ENCODE measurements at places on chromosomes 12 and 14. TPM values are rescaled to one million over a fixed set of nuclear protein-coding genes. Genes with fewer than 3 reads are reported as not detected.

GRCh38 chr14:24605435-24606190 lies 3.9 kb downstream of the GZMH start:
- no peaks in the 10 kb centered on the region for H3K4me1 ChIP-seq
- no peaks in the 10 kb centered on the region for H3K36me3 ChIP-seq
- H3K27ac ChIP-seq: no peak overlapping the region
- no peaks in the 10 kb centered on the region for H3K27me3 ChIP-seq
- peak; percentile 40 for DNase-seq

- H3K36me3 ChIP-seq: no peaks in the 10 kb centered on the region
- H3K27ac ChIP-seq: no peak overlapping the region
- no peak for DNase-seq
- H3K4me1 ChIP-seq: no peaks in the 10 kb centered on the region
- no peaks in the 10 kb centered on the region for H3K27me3 ChIP-seq
- no peak overlapping the region for H3K4me3 ChIP-seq
These were observed 51.7 kb downstream of the TMEM30B start for GRCh38 chr14:61229475-61229888.

DNA sequence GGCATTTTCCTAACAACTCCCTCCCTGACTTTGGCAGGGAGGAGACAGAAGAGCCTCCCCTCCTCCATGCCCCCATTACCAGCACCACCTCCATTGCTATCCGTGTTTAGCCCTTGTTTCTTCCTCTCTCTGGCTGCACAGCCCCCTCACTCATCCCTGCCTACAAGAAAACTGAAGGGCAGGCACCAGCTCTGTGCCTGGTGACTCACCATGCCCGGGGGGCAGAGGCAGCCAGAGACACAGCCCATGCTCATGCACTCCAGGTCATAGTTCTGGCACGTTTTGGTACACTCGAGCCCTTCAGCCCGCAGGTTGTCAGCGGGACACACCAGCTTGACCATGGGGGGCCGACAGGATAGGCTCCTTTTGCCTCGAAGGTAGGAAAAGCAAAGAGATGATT lies 80.4 kb downstream of the VWF start:
- H3K27me3 ChIP-seq: no peaks in the 10 kb centered on the region
- no peak overlapping the region for H3K27ac ChIP-seq
- H3K4me1 ChIP-seq: peaks cover 18% of the 10 kb centered on the region
- no peak overlapping the region for H3K4me3 ChIP-seq
- H3K36me3 ChIP-seq: no peaks in the 10 kb centered on the region

- H3K36me3 ChIP-seq: no peaks in the 10 kb centered on the region
- H3K4me3 ChIP-seq: no peak overlapping the region
- no peaks in the 10 kb centered on the region for H3K27me3 ChIP-seq
- peak; percentile 97 for DNase-seq
- H3K4me1 ChIP-seq: peaks cover 25% of the 10 kb centered on the region
These were observed 19.7 kb downstream of the TSPAN19 start for GRCh38 chr12:85016413-85016812.

GRCh38 chr12:65368055-65368454 lies 89.6 kb downstream of the MSRB3 start:
- H3K4me1 ChIP-seq: peaks cover 9% of the 10 kb centered on the region
- H3K4me3 ChIP-seq: no peak overlapping the region
- H3K36me3 ChIP-seq: peaks cover 23% of the 10 kb centered on the region
- H3K27ac ChIP-seq: no peak overlapping the region
- no peaks in the 10 kb centered on the region for H3K27me3 ChIP-seq

The CPNE6 gene
- not detected for total RNA-seq

DNA sequence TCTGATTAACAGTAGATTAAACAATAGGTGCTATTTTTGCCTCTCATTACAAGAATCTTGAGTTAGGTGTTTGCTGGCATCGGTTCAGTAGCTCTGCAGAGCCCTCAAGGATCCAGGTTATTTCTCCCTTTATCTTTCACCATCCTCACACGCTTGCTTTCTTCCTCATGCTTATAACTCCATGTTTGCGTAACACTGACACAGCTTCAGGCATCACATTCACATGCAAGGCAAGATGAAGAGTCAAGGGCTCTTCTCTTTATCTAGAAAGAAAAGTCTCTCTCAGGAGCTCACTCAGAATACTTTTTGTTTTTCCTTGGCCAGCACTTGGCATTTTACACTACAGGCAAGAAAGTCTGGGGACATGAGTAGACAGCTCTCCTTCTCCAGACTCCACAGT lies 24.2 kb upstream of the PTHLH start:
- no peaks in the 10 kb centered on the region for H3K36me3 ChIP-seq
- H3K4me3 ChIP-seq: no peak overlapping the region
- peaks cover 6% of the 10 kb centered on the region for H3K4me1 ChIP-seq
- H3K27me3 ChIP-seq: no peaks in the 10 kb centered on the region

The TAS2R7 gene
- total RNA-seq: not detected

DNA sequence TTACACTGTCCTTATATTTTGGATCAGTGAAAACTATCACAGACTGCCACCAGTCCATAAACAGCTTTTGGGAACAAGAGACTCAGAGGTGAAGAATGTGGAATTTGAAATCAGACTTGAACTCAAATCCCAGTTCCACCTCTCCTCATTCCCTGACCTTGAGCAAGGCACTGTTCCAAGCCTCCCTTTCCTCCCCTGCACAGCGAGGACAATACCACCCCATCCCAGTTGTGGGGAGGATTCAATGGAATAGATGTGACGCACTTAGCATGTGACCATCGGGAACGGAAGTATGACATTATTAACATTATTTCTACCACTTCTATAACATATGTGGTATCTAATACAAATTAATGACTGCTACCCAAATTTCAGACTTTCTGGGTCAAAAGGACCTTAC lies 63.5 kb downstream of the DPF3 start:
- no peaks in the 10 kb centered on the region for H3K4me1 ChIP-seq
- H3K36me3 ChIP-seq: no peaks in the 10 kb centered on the region
- no peaks in the 10 kb centered on the region for H3K27me3 ChIP-seq
- no peak overlapping the region for H3K4me3 ChIP-seq

- 0 out of 2 replicates have a peak, but pooled peaks cover 7% of the 10 kb centered on the region for H3K27me3 ChIP-seq
- H3K4me1 ChIP-seq: no peaks in the 10 kb centered on the region
- H3K4me3 ChIP-seq: no peak overlapping the region
- no peak for DNase-seq
- no peak overlapping the region for H3K27ac ChIP-seq
- no peaks in the 10 kb centered on the region for H3K36me3 ChIP-seq
These were observed 28.3 kb downstream of the NGB start for GRCh38 chr14:77242752-77243151.

GRCh38 chr12:64706857-64707256 lies 52.3 kb downstream of the GNS start:
- H3K4me3 ChIP-seq: no peak overlapping the region
- no peak overlapping the region for H3K27ac ChIP-seq
- no peaks in the 10 kb centered on the region for H3K27me3 ChIP-seq
- DNase-seq: no peak
- H3K4me1 ChIP-seq: no peaks in the 10 kb centered on the region

DNA sequence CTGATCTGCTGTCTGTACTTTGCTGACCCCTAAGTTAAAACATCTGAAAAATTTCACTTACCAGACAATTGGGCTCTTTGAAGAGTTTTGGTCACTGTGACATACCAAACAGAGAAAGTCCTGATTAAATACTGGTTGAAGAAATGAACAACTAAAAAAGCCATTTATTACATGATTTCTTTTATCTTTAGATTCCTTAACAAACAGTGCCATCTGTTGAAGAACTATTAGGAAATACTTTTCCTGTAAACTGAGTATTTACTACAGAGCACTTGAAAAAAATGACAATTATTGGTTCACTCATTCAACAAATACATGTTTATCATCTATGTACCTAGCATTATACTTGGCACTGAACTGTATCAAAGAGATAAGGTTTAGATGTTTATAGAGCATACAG lies 6.5 kb upstream of the WASHC4 start:
- 0 out of 2 replicates have a peak overlapping the region, but pooled peaks have one; percentile 0 for H3K27ac ChIP-seq
- H3K4me1 ChIP-seq: peaks cover 10% of the 10 kb centered on the region
- peak; percentile 58 for DNase-seq
- H3K4me3 ChIP-seq: no peak overlapping the region

The MANSC4 gene
- not detected for total RNA-seq

The KERA gene
- not detected for total RNA-seq

DNA sequence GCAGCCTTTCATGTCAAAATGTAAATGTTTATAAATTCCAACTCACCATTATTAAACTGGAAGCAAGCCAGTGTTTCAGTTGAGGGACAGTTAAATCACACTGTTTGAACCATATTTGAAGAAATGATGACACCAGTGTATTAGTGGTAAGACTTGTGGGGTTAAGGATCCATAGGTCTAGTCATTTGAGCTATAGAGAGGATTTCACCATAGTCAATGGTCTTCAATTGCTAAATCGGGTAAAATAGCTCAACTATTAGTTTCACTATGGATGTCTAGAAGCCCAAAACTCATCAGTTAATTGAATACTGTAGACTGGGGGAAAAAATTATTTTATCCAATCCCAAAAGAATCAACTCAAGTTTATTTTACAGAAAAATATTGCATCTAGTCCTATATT lies 659.1 kb downstream of the NRXN3 start:
- H3K27ac ChIP-seq: no peak overlapping the region
- H3K36me3 ChIP-seq: no peaks in the 10 kb centered on the region
- H3K4me1 ChIP-seq: no peaks in the 10 kb centered on the region

- peak overlapping the region; percentile 96 for H3K27ac ChIP-seq
- no peaks in the 10 kb centered on the region for H3K27me3 ChIP-seq
- peak; percentile 97 for DNase-seq
- no peaks in the 10 kb centered on the region for H3K36me3 ChIP-seq
- peaks cover 34% of the 10 kb centered on the region for H3K4me1 ChIP-seq
- peak overlapping the region; percentile 42 for H3K4me3 ChIP-seq
These were observed 52.3 kb downstream of the SOCS2 start for GRCh38 chr12:93624595-93625294.

The BHLHE41 gene
- 1.6 TPM for total RNA-seq

The SPIC gene
- total RNA-seq: not detected

The AKAP3 gene
- total RNA-seq: 0.22 TPM

The MYF6 gene
- total RNA-seq: not detected

DNA sequence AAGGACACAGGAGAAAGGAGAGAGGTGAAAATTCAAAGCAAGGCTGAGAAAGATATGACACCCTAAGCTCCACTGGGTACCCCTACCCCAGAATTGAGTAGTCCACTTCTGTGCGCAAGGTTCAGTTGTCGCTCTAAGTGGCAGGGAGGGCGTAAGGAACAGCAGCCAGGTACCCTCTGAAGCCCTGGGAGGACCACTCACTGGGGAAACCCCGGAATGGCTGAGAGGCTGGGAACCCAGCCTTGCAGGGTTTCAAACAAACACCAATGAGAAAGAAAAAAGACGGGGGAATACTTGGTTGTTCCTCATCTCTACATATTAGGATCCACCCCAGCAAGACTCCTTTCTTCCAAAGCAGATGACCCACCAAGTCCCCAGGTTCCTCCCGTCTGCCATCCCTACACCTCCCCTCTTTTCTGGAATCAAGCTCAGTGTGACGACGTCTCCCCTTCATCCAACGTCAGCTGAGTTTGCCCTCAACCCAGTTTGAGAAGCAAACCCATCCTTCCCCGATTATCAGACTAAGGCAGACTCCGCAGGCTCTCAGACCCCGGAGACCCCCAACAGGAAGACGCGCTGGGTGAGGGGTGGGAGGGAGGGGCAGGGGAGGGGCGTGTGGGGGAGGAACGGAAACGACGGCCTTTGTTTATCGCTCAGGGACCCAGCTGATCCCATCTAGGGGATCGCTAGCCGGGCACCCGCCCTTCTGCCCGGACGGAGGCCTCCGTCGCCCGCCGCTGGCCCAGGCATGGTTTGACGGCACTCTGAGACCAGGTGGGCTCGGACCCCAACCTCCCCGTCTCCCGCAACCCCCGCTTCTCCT lies 795 bp downstream of the LMBR1L start:
- no peaks in the 10 kb centered on the region for H3K36me3 ChIP-seq
- peak overlapping the region; percentile 69 for H3K27ac ChIP-seq
- no peaks in the 10 kb centered on the region for H3K27me3 ChIP-seq
- H3K4me1 ChIP-seq: peaks cover 28% of the 10 kb centered on the region
- H3K4me3 ChIP-seq: peak overlapping the region; percentile 85
- DNase-seq: no peak

DNA sequence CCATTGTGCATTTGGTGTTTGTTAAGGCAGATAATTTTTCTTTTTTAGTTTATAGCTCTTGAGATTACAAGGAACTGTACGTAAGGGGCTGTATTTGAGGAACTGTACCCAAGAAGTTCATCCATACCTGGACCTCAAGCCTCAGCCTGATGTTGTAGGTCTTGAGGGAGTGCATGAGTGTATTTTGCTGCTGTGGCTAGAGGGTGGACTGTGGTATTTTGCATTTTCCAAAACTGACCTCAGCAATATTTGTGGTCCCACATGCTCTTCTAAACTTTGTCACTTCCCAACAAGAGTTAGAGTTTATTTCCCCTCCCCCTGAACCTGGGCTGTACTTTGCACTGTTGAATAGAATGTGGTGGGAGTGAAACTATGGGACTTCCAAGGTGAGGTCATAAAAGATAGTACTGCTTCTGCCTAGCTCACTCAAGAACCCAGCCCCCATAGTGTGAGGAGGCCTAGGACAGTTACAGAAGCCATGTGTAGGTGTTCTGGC lies 42.2 kb upstream of the FBXO33 start:
- no peaks in the 10 kb centered on the region for H3K27me3 ChIP-seq
- no peak overlapping the region for H3K27ac ChIP-seq
- DNase-seq: no peak
- H3K4me3 ChIP-seq: no peak overlapping the region
- no peaks in the 10 kb centered on the region for H3K36me3 ChIP-seq

DNA sequence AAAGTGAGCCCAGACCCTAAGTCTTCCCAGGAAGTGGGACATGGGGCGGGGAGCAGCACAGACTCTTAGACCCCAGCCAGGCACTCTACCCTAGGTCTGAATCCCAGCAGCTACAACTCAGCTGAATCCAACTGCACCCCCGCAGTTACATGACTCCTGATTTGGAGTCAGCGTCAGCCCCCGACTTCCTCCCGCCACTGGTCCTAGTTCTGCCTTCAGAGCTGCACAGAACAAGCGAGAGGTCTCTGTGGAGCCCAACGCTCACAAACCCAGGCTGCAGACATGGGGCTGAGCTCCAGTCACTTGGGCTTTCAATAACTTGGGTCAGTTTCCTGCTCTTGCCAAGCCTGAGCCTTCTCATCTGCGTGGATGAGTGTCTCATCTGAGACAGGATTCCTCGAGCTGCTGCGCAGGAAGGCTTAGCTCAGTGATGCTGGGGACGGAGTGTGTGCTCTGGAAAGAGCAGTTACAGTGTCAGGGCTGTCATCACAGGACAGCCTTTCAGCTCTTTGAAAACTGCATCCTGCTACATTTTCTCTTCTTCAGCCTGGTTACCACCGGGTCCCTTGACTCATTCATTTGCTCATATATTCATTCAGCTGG lies 30.6 kb upstream of the NXPH4 start:
- H3K4me3 ChIP-seq: no peak overlapping the region
- peaks cover 61% of the 10 kb centered on the region for H3K36me3 ChIP-seq
- H3K27ac ChIP-seq: no peak overlapping the region
- no peaks in the 10 kb centered on the region for H3K4me1 ChIP-seq
- DNase-seq: no peak

The COX8C gene
- total RNA-seq: not detected

DNA sequence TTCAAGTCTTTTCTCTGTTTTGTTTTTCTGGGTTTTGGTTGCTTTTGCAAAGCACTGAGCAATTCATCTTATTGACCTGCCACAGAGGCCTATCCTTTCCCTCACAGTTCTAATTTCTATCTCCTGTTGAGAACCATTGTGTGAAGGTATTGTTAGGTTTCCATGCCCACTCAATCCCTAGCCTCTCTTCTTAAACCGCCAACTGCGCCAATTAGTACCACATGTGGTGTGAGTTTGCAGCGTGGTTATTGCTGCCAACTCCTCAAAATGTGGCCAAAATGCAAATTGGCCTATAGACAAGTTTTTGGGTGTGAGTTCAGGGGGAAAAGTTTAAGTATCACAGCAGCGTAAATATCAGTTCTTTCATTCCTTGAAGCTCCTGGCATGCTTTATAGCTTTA lies 232.6 kb downstream of the FLRT2 start:
- no peak for DNase-seq
- no peaks in the 10 kb centered on the region for H3K4me1 ChIP-seq

Measured in GM23248 (cell line).